ENCODE measurements at places on chromosomes 2 and 18.

DNA sequence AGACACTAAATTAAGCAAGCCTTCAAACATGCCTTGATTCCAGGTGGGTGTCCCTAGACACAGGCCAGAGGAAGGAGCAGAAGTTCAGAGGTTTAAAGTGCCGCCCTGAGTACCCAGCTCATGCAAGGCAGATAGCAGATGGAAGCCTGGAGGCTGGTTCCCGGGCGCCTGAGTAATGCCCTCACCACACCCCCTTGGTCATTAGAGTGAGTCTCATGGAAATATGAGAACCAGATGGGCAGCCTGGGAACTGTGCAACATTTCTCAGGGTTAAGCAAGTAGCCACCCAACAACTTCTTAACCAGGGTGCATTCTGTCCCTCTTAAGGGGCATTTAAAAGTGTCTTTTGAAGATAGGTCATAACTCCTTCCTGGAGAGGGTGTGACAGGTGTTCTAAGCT lies 44.1 kb downstream of the TGFA start:
- peak; percentile 57 for DNase-seq

DNA sequence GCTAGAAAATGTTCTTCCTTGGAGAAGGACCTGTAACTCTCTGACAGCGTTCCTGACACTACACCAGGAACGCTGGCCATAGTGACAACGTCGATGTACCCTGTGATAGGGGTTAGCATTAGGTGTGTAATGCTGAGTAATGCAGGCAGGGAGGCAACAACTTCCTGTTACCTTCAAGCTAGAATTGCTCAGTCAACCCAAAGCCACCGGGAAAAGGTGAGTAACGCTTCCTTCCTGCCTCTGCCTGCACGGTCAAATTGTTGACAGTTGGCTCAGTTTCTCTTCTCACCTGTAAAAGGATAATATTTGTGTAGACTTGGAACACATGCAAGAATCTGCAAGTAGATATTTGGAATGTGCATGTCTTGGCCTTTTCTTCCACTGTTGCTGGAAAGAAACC lies 12.7 kb downstream of the FAM110C start:
- peak; percentile 69 for DNase-seq

GRCh38 chr2:174263997-174264396 lies 15.7 kb upstream of the OLA1 start:
- DNase-seq, result peak; percentile 94

DNA sequence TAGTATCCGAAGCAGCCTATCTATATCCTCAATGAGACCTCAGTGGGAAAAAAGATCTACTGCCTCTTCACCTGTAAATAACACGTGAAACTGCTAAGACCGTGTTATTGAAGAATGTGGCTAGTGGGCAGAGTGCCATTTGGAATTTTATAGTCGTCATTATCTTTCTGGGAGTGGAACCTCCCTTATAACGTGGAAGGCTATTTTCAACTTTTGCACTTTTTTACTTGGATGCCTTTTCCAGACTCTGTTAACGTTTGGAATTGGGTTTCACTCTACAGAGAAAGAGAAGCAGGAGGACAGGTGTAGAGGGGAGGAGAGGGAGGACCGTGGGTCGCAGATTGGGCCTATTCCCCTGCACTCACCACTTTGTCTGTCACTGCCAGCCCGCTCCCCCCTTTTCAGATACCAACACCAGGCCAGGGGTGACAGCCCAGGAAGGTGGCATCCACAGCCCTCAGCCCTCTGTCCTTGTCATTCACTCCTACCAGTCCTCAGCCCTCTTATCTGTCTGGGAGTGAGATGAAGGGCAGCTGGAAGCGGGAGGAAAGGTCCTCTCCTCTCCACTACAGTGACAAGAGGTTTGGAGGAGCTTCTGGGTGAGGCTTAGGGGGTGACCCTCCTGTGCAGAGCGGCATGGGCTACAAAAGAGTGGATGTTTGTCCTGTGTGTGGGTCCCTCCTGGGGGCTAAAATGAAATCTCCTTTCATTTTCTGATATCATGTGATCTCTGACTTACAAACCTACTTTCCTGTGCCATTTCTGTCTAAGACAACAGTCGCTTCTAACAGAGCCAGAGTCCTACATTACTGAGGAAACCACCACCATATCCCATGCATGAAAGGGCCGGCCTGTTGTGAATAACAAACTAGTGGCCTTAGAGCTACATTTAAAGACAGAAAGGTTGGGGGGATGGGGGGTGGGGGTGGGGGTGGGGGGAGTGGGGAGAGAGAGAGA lies 23.9 kb upstream of the CEP68 start:
- no peak for DNase-seq

DNA sequence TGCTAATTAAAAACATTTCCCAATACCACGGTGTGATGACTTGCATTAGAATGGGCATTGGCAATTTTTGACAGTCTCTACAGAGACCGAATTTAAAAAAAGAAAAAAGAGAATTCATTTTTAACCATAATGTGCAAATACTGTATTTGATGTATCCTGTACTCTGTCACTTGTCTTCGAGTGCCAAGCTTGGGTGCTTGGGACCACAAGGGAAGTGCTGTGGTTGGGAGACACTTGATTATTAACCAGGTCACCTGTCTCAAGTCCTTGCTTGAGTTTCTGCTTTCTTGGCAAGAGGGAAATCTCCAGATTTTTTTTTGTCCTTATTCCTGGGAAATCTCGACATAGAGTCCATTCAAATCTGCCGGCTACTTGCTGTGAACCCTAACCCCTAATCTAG lies 209.0 kb downstream of the MC4R start:
- no peak for DNase-seq

GRCh38 chr18:41265047-41265446 lies 690.0 kb upstream of the PIK3C3 start:
- no peak for DNase-seq

GRCh38 chr18:58806826-58807714 lies 57.6 kb upstream of the ZNF532 start:
- no peak for DNase-seq
